ENCODE measurements at places on chromosomes 16 and 17. TPM values are rescaled to one million over a fixed set of nuclear protein-coding genes. Genes with fewer than 3 reads are reported as not detected.

GRCh38 chr17:17691468-17692263, 10.4 kb downstream of the RAI1 start:
- H3K27me3 ChIP-seq: no peaks in the 10 kb centered on the region
- DNase-seq: peak; percentile 49
- H3K27ac ChIP-seq: peak overlapping the region; percentile 94
- no peak overlapping the region for H3K4me3 ChIP-seq
- H3K36me3 ChIP-seq: no peaks in the 10 kb centered on the region

- peak within 1 kb of the TSS; percentile 56 for H3K4me3 ChIP-seq
- H3K27ac ChIP-seq: peak within 1 kb of the TSS; percentile 99
- no peaks in the 10 kb centered on the region for H3K36me3 ChIP-seq
- H3K4me1 ChIP-seq: peaks cover 69% of the 10 kb centered on the region
- DNase-seq: peak; percentile 45
- H3K27me3 ChIP-seq: no peaks in the 10 kb centered on the region
These were observed at the start of gene SREBF1 for GRCh38 chr17:17836818-17837379. SREBF1 (minus strand) TSS chr17:17836986; CDS start chr17:17836817, 169 bp downstream.

DNA sequence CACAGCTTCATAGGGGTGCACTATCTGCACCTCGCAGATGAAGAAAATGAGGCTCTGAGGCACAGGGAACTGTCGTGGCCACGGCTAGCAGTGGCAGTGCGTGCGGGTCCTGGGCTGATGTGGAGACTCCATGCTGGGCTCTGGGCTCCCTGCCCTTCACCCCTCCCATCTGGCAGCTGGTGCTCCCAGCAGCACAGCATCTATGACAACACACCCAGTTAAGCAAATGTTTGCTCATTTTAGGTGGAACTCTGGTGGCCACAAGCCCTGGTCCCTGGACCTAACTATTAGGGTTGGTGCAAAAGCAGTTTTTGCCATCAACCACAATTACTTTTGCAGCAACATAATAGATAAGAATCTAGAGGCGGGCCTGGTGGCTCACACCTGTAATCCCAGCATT, 30.9 kb downstream of the IFT140 start:
- no peak for DNase-seq
- no peaks in the 10 kb centered on the region for H3K27me3 ChIP-seq
- peaks cover 64% of the 10 kb centered on the region for H3K36me3 ChIP-seq
- H3K4me3 ChIP-seq: no peak overlapping the region
- H3K27ac ChIP-seq: no peak overlapping the region
- no peaks in the 10 kb centered on the region for H3K4me1 ChIP-seq

DNA sequence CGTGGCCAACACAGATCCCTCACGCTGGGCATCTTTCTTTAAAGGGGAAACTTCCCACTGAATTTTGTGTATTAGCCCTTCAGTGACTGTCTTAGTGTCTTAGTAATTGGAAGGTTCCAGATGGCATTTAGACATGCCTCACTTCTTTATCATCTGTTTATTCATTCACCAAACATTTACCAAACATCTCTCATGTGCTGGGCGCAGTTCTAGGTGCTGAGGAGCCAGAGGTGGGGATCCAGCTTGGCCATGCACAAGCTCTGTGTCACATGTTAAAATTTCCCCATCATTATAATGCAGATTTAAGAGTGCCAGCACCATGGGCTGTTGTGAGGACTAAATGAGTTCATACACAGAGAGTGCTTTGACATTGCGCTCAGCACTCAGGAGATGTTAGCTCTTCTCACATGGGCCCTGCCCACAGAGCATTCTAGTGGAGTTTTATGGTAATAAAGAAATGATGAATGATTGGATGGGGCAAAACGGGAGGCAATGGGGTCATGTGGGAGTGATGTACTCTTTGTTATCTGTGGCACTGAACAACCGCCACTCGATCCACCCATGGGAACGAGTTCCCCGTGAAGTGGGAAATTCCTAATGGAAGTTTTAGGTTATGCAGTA, 119.7 kb downstream of the SNX29 start:
- peak overlapping the region; percentile 65 for H3K27ac ChIP-seq
- no peaks in the 10 kb centered on the region for H3K27me3 ChIP-seq
- no peak for DNase-seq
- H3K4me1 ChIP-seq: peaks cover 45% of the 10 kb centered on the region
- H3K36me3 ChIP-seq: no peaks in the 10 kb centered on the region

- no peak overlapping the region for H3K27ac ChIP-seq
- H3K36me3 ChIP-seq: peaks cover 11% of the 10 kb centered on the region
- no peak overlapping the region for H3K4me3 ChIP-seq
- H3K27me3 ChIP-seq: no peaks in the 10 kb centered on the region
- no peak for DNase-seq
- no peaks in the 10 kb centered on the region for H3K4me1 ChIP-seq
These were observed 43.4 kb downstream of the CPD start for GRCh38 chr17:30422171-30422570.

GRCh38 chr16:66372078-66372897, 5.8 kb downstream of the CDH5 start:
- DNase-seq: no peak
- peaks cover 9% of the 10 kb centered on the region for H3K4me1 ChIP-seq
- no peaks in the 10 kb centered on the region for H3K36me3 ChIP-seq
- H3K27me3 ChIP-seq: no peaks in the 10 kb centered on the region
- H3K27ac ChIP-seq: no peak overlapping the region
- no peak overlapping the region for H3K4me3 ChIP-seq

GRCh38 chr17:4500191-4500571, 1.5 kb downstream of the SPNS2 start:
- peaks cover 28% of the 10 kb centered on the region for H3K4me1 ChIP-seq
- peak overlapping the region; percentile 28 for H3K4me3 ChIP-seq
- no peak overlapping the region for H3K27ac ChIP-seq
- no peak for DNase-seq
- no peaks in the 10 kb centered on the region for H3K36me3 ChIP-seq

GRCh38 chr17:74759941-74760340, 11.5 kb downstream of the NHERF1 start:
- peaks cover 53% of the 10 kb centered on the region for H3K4me1 ChIP-seq
- H3K27me3 ChIP-seq: no peaks in the 10 kb centered on the region
- DNase-seq: peak; percentile 88
- no peak overlapping the region for H3K4me3 ChIP-seq

DNA sequence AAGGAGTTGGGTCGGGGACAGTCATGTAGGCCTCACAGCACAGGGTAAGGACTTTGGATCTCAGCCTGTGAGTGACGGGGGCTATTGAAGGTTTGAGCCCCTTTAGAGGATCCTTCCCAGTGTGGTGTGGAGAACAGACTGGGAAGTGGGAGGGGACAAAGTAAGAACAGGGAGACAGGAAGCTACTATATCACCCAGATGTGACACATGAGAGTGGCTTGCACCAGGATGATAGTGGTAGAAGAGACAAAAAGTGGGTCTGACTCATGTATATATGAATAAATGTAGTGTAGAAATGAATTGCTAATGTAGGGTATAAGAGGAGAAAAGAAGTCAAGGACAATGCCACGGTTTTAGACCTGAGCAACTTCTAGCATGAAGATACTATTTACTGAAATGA, 4.5 kb downstream of the NUP93 start:
- H3K36me3 ChIP-seq: no peaks in the 10 kb centered on the region
- H3K27me3 ChIP-seq: no peaks in the 10 kb centered on the region
- no peak for DNase-seq

DNA sequence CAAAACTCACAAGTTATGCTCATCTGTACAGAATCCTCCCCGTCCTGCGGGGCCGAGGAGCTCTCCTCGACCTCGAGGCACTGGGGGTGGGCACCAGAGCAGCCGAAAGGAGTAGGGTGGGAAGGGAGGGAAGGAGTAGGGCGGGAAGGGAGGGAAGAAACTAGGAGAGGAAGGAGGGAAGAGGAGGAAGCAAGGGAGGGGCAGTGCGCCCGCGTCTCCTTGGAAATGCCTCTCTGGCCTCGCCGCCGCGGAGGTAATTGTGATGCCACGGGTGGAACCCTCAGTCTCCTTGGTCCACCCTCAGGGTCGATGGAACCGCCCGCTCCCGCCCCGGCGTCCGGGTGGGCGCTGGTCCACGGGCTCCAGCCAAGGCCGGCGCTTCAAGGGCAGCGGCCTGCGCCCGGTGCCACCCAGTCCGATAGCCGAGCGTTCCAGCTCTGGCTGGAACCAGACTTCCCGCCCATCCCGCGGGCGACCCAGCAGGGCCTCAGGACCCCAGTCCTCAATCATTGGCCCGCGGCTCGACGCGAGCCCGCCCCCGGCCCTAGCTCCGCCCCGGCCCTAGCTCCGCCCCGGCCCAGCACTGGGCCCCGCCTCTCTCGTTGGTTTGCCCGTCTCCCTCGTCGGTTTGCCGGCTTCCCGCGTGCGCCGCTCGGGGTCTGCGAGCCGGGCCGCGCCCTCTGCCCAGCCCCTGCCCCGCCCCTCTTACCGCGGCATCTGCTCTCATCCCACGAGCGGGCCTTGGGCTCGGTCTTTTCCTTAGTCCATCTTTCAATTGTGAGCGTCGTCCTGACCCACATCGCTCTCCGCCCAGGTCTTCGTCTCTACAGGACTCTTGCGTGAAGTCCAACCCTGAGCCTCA, 596 bp downstream of the PROCA1 start:
- H3K4me3 ChIP-seq: no peak overlapping the region
- H3K36me3 ChIP-seq: peaks cover 13% of the 10 kb centered on the region
- peak overlapping the region; percentile 83 for H3K27ac ChIP-seq
- H3K4me1 ChIP-seq: peaks cover 6% of the 10 kb centered on the region
- DNase-seq: peak; percentile 82
- H3K27me3 ChIP-seq: no peaks in the 10 kb centered on the region

GRCh38 chr17:973053-973452, 6.5 kb downstream of the NXN start:
- no peaks in the 10 kb centered on the region for H3K36me3 ChIP-seq
- no peak overlapping the region for H3K4me3 ChIP-seq
- no peaks in the 10 kb centered on the region for H3K4me1 ChIP-seq
- H3K27me3 ChIP-seq: no peaks in the 10 kb centered on the region
- no peak overlapping the region for H3K27ac ChIP-seq
- no peak for DNase-seq

DNA sequence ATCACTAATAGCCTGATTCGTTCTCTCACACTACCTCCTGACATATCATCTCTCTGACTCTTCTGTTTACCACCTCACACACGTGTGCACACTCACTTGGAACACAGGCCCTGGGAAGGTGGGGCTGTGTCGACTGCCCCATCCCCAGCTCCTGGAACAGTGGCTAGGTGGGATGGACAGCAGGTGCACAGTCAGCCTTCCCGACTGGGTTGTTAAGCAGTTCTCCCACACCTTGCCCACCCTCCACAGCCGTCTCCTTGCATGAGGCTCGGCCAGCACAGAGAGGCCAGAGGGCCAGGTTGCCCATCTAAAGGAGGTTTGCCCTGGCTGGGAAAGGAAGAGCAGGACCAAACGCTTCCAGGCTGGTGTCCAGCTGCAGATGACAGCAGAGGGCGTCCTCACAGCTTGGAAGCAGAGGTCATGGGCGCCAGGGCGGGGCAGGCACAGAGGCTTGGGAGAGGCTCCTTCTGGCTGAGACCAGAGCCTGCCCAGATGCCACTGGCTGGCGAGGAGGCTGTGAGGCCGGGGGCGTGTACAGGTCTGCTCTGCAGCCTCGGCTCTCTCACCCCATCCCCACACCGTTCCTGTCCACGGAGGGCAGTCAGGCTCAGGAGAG, 92.8 kb downstream of the AMFR start:
- no peak overlapping the region for H3K4me3 ChIP-seq
- peak; percentile 56 for DNase-seq
- H3K27me3 ChIP-seq: no peaks in the 10 kb centered on the region
- no peak overlapping the region for H3K27ac ChIP-seq

- no peak for DNase-seq
- H3K36me3 ChIP-seq: no peaks in the 10 kb centered on the region
- no peaks in the 10 kb centered on the region for H3K27me3 ChIP-seq
- H3K4me3 ChIP-seq: no peak overlapping the region
These were observed 195.2 kb upstream of the COX10 start for GRCh38 chr17:13874134-13874533.

DNA sequence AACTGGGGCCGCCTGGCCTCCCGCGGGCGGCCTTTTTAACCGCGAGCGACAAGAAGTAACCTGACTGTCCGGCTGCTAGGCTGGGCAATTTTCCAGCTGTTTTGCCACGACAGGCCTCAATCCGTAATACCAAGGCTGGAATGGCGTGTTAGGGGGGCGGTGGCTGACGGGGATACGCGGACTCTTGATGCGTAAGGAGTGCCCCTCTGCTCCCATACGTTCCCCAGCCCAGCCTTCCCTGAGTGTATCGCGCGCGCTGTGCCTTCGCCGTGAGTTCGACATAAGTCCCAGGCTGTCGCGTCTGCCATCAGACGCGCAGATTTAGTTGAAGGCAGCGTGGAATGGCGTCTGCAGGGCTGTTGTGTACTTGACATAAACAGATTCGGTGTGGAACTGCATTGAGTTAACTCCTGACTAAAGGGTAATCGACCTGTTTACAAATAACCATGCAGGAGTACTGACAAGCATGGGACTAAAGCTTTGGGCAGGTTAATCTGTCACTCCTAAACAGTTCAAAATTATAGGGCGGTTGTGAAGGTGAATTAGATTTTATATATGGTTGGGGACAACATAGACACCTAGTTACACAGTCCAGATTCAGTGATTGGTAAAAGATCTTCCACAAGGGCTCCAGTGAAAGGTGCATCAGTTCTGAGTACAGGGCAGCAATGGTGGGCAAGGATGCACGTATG, 16.6 kb upstream of the ERN1 start:
- peak; percentile 73 for DNase-seq
- H3K36me3 ChIP-seq: peaks cover 4% of the 10 kb centered on the region
- H3K27ac ChIP-seq: peak overlapping the region; percentile 98
- H3K27me3 ChIP-seq: no peaks in the 10 kb centered on the region
- H3K4me1 ChIP-seq: peaks cover 16% of the 10 kb centered on the region
- H3K4me3 ChIP-seq: peak overlapping the region; percentile 77

- H3K36me3 ChIP-seq: no peaks in the 10 kb centered on the region
- peaks cover 13% of the 10 kb centered on the region for H3K4me1 ChIP-seq
- no peak within 1 kb of the TSS for H3K27ac ChIP-seq
These were observed at the start of gene DPH1 for GRCh38 chr17:2029911-2030778. DPH1 (plus strand) TSS chr17:2030153; CDS start chr17:2030170, 17 bp downstream.

- DNase-seq: no peak
- no peaks in the 10 kb centered on the region for H3K27me3 ChIP-seq
- H3K27ac ChIP-seq: no peak overlapping the region
- H3K4me3 ChIP-seq: no peak overlapping the region
- peaks cover 40% of the 10 kb centered on the region for H3K4me1 ChIP-seq
These were observed 6.5 kb upstream of the MTMR4 start for GRCh38 chr17:58520843-58521430.

Gene TBKBP1
- total RNA-seq: 9.7 TPM

Gene RNU2-1
- not detected for total RNA-seq

Gene ARL4D
- total RNA-seq: 40.4 TPM

Gene CALB2
- not detected for total RNA-seq

Gene GDPD1
- 3.6 TPM for total RNA-seq

Gene EFNB3
- not detected for total RNA-seq

Gene NPIPA8
- total RNA-seq: not detected

All from thyroid gland (tissue), 4 donors.